ENCODE measurements at places on chromosomes 6 and 20.

GRCh38 chr6:159110013-159110412, 59.2 kb upstream of the FNDC1 start:
- no peaks in the 10 kb centered on the region for H3K27me3 ChIP-seq
- H3K36me3 ChIP-seq = no peaks in the 10 kb centered on the region
- no peak overlapping the region for H3K27ac ChIP-seq
- peaks cover 27% of the 10 kb centered on the region for H3K4me1 ChIP-seq
- no peak overlapping the region for H3K4me3 ChIP-seq

DNA sequence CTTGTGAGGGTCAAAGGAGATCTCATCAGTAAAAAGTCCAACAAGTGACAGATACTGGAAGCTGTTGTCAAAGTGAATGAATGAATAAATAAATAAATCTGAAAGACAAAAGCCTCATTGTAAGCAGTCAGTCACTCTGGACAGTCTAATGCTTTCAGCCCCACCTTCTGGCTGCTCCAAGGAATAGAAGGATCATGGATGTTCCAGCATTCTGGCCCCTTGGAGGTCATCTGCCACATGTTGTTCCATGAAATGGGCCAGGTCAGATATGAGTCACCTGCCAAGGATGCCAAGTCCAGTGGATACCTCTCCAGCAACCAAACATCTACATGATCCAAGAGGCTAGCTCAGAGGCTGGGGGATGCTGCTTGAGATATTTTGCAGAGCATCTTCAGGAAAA, 185.6 kb downstream of the BMP7 start:
- H3K4me1 ChIP-seq = no peaks in the 10 kb centered on the region
- H3K27ac ChIP-seq = no peak overlapping the region
- DNase-seq = no peak
- H3K36me3 ChIP-seq = no peaks in the 10 kb centered on the region
- H3K27me3 ChIP-seq = peaks cover 25% of the 10 kb centered on the region

GRCh38 chr6:79622364-79622763, 8.8 kb upstream of the SH3BGRL2 start:
- H3K4me3 ChIP-seq = no peak overlapping the region
- no peaks in the 10 kb centered on the region for H3K27me3 ChIP-seq
- H3K36me3 ChIP-seq = no peaks in the 10 kb centered on the region
- H3K4me1 ChIP-seq = no peaks in the 10 kb centered on the region
- no peak overlapping the region for H3K27ac ChIP-seq

GRCh38 chr6:89430201-89430962, 2.6 kb upstream of the ANKRD6 start:
- no peak overlapping the region for H3K27ac ChIP-seq
- no peaks in the 10 kb centered on the region for H3K27me3 ChIP-seq
- peaks cover 19% of the 10 kb centered on the region for H3K4me1 ChIP-seq
- no peaks in the 10 kb centered on the region for H3K36me3 ChIP-seq
- H3K4me3 ChIP-seq = no peak overlapping the region

GRCh38 chr6:157996201-157996712, 14.6 kb downstream of the SYNJ2 start:
- no peak overlapping the region for H3K27ac ChIP-seq
- no peaks in the 10 kb centered on the region for H3K27me3 ChIP-seq
- no peaks in the 10 kb centered on the region for H3K36me3 ChIP-seq
- H3K4me1 ChIP-seq = peaks cover 54% of the 10 kb centered on the region
- H3K4me3 ChIP-seq = no peak overlapping the region

- DNase-seq = no peak
- H3K36me3 ChIP-seq = no peaks in the 10 kb centered on the region
- no peaks in the 10 kb centered on the region for H3K4me1 ChIP-seq
- no peak overlapping the region for H3K4me3 ChIP-seq
Measured at GRCh38 chr20:7379621-7380220, 560.5 kb downstream of the HAO1 start.

- no peak overlapping the region for H3K4me3 ChIP-seq
- no peaks in the 10 kb centered on the region for H3K36me3 ChIP-seq
- H3K4me1 ChIP-seq = no peaks in the 10 kb centered on the region
- H3K27me3 ChIP-seq = no peaks in the 10 kb centered on the region
- no peak overlapping the region for H3K27ac ChIP-seq
Measured at GRCh38 chr20:40090236-40090635, 598.8 kb downstream of the MAFB start.

GRCh38 chr6:28906669-28907068, 17.1 kb downstream of the TRIM27 start:
- H3K4me1 ChIP-seq = peaks cover 6% of the 10 kb centered on the region
- H3K27ac ChIP-seq = no peak overlapping the region
- no peak for DNase-seq

DNA sequence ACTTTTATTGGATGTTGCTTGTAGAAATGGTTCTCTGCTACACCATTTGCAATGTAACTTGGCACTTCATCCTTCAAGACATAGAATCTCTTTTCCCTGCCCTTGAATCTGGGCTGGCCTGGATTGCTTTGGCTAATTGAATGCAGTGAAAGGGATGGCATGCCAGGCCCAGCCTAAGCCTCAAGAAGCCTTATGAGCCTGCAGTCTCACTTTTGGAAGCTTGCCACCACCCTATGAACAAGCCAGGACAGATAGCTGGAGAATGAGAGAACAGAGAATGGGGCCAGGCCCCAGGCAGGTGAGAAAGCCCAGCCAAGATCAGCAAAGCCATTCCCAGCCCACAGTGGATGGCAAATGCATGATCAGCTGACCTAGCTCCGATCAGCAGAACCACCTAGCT, 350.7 kb upstream of the RNF24 start:
- H3K36me3 ChIP-seq = no peaks in the 10 kb centered on the region
- H3K4me3 ChIP-seq = no peak overlapping the region
- no peak overlapping the region for H3K27ac ChIP-seq
- no peaks in the 10 kb centered on the region for H3K27me3 ChIP-seq
- DNase-seq = no peak
- no peaks in the 10 kb centered on the region for H3K4me1 ChIP-seq

DNA sequence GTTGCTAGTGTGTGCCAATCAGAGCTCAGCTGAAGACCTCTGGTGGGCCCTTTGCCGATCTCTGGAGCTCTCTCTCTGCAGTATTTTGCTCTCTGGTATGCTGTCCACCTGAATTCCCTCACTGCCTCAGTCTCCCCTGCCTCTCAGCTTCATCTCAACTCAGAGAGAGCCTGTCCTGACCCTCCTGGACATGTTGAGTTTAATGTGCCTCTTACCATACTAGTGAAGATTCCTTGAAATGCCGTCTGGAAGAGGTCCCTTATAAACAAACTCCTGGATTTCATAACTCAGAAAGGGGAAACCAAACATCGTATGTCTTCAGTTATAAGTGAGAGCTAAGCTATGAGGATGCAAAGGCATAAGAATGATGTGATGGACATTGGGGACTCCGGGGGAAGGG, 231.1 kb upstream of the ZNF217 start:
- H3K27me3 ChIP-seq = no peaks in the 10 kb centered on the region
- H3K4me3 ChIP-seq = no peak overlapping the region
- no peak for DNase-seq
- no peaks in the 10 kb centered on the region for H3K36me3 ChIP-seq
- H3K27ac ChIP-seq = no peak overlapping the region

GRCh38 chr6:2102966-2103365, 142.4 kb downstream of the GMDS start:
- no peaks in the 10 kb centered on the region for H3K27me3 ChIP-seq
- peaks cover 6% of the 10 kb centered on the region for H3K4me1 ChIP-seq
- peak overlapping the region; percentile 2 for H3K4me3 ChIP-seq
- DNase-seq = no peak
- no peaks in the 10 kb centered on the region for H3K36me3 ChIP-seq

GRCh38 chr6:160260803-160261450, 2.3 kb upstream of the SLC22A2 start:
- H3K4me3 ChIP-seq = no peak overlapping the region
- DNase-seq = no peak
- no peaks in the 10 kb centered on the region for H3K4me1 ChIP-seq
- H3K27me3 ChIP-seq = peaks cover 62% of the 10 kb centered on the region
- no peak overlapping the region for H3K27ac ChIP-seq

GRCh38 chr6:162679681-162680080, 47.9 kb downstream of the PRKN start:
- H3K27ac ChIP-seq = no peak overlapping the region
- no peak for DNase-seq
- H3K4me3 ChIP-seq = no peak overlapping the region
- no peaks in the 10 kb centered on the region for H3K27me3 ChIP-seq
- no peaks in the 10 kb centered on the region for H3K36me3 ChIP-seq

DNA sequence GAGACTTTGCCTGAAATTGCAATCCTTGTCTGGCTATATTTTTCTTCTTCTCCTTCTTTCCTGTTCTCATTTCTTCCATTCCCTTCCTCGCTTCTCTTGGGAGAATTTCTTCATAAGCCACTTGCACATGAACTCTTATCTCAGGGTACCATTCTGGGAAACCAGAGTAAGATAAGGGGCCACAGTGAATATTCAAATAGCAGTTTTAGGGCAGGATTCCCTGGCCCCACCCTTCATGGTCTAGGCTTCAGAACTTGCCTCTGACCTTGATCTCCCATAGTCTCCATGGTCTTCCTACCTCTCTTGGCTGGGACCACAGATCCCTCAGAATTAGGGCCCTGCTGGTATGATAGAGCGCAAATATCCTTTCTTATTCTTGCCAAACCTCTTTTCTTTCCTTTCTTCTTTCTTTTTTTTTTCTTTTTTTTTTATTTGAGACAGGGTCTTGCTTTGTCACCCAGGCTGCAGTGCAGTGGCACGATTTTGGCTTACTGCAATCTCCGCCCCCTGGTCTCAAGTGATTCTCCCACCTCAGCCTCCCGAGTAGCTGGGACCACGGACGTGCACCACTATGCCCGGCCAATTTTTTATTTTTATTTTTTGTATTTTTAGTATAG, 123.0 kb upstream of the CITED2 start:
- no peaks in the 10 kb centered on the region for H3K27me3 ChIP-seq
- no peaks in the 10 kb centered on the region for H3K36me3 ChIP-seq
- H3K27ac ChIP-seq = no peak overlapping the region
- H3K4me1 ChIP-seq = no peaks in the 10 kb centered on the region

- no peak overlapping the region for H3K27ac ChIP-seq
- H3K27me3 ChIP-seq = no peaks in the 10 kb centered on the region
- H3K36me3 ChIP-seq = no peaks in the 10 kb centered on the region
Measured at GRCh38 chr6:57469072-57469471, 151.6 kb downstream of the PRIM2 start.

DNA sequence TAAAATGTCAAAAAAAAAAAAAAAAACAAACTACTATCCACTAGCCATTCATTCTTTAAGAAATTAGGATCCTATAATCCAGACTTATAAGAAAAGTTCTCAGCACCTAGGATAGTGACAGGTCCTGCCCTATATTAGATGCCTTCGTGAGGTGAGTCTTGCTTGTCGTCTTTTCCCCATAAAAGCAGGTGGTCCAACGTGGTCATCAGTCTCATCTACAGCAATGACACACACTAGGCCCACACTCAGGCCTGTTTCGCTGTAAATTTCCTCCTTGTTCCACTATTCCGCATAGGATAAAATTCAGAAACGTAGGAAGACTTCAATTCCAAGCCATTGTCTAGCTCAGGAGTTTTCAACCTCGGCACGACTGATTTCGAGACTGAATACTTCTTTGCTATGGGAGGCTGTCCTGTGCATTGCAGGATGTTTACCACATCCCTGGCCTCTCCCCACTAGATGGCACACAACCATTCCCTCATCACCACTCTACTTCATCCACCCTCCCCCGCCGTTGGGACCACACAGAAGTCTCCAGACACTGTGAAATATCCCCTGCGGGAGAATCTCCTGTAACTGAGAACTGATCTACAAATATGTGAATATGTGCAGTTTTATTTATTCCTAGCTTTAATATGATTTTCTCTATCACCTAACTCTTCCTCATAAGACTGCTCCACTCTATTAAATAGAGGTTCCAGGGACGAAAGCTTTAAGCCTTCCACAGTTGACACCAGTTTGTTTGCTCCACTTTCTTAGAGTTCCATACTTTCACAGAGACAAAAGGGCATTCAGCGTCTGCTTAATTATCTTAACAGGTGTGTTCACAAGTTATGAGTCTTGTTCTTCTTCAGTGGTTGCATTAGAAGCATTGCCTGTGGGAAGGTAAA, 346.3 kb downstream of the BMP2 start:
- H3K4me3 ChIP-seq = no peak overlapping the region
- H3K27ac ChIP-seq = no peak overlapping the region
- no peaks in the 10 kb centered on the region for H3K36me3 ChIP-seq
- peak; percentile 30 for DNase-seq

- no peaks in the 10 kb centered on the region for H3K4me1 ChIP-seq
- H3K36me3 ChIP-seq = peaks cover 33% of the 10 kb centered on the region
- DNase-seq = no peak
- no peak overlapping the region for H3K4me3 ChIP-seq
Measured at GRCh38 chr6:36235309-36235708, 34.6 kb upstream of the PNPLA1 start.

GRCh38 chr6:137233911-137234863, 15.0 kb upstream of the IFNGR1 start:
- no peaks in the 10 kb centered on the region for H3K36me3 ChIP-seq
- H3K4me3 ChIP-seq = no peak overlapping the region
- H3K27me3 ChIP-seq = no peaks in the 10 kb centered on the region
- peaks cover 58% of the 10 kb centered on the region for H3K4me1 ChIP-seq
- DNase-seq = no peak
- peak overlapping the region; percentile 78 for H3K27ac ChIP-seq

GRCh38 chr6:40722091-40722490, 134.9 kb upstream of the LRFN2 start:
- H3K36me3 ChIP-seq = no peaks in the 10 kb centered on the region
- H3K27me3 ChIP-seq = peaks cover 2% of the 10 kb centered on the region
- no peak for DNase-seq
- H3K4me1 ChIP-seq = peaks cover 15% of the 10 kb centered on the region
- no peak overlapping the region for H3K27ac ChIP-seq
- H3K4me3 ChIP-seq = no peak overlapping the region

DNA sequence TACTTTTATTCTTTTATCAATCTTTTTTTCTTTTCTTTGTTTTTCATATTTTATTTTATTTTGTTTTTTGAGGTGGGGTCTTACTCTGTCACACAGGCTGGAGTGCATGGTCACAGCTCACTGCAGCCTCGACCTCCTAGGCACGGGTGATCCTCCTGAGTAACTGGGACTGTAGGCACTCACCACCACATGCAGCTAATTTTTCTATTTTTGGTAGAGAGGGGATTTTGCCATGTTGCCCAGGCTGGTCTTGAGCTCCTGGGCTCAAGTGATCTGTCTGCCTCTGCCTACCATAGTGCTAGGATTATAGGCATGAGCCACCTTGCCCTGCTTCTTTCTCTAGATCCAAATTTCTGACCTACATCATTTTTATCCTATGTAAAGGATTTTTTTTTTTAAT, 153.2 kb downstream of the CDKAL1 start:
- H3K27me3 ChIP-seq = no peaks in the 10 kb centered on the region
- peaks cover 3% of the 10 kb centered on the region for H3K4me1 ChIP-seq
- DNase-seq = no peak
- H3K36me3 ChIP-seq = no peaks in the 10 kb centered on the region
- H3K4me3 ChIP-seq = no peak overlapping the region
- H3K27ac ChIP-seq = no peak overlapping the region

- H3K36me3 ChIP-seq = no peaks in the 10 kb centered on the region
- no peak for DNase-seq
- peaks cover 5% of the 10 kb centered on the region for H3K4me1 ChIP-seq
- H3K27me3 ChIP-seq = no peaks in the 10 kb centered on the region
Measured at GRCh38 chr6:154605178-154605881, 94.8 kb upstream of the CNKSR3 start.

- H3K36me3 ChIP-seq = no peaks in the 10 kb centered on the region
- no peaks in the 10 kb centered on the region for H3K27me3 ChIP-seq
- H3K4me3 ChIP-seq = no peak overlapping the region
- no peaks in the 10 kb centered on the region for H3K4me1 ChIP-seq
- no peak overlapping the region for H3K27ac ChIP-seq
Measured at GRCh38 chr20:7171911-7172310, 404.4 kb downstream of the BMP2 start.

Data from left ventricle myocardium inferior (tissue), 1 donor.